ENCODE measurements at places on chromosomes 4 and X. TPM values are rescaled to one million over a fixed set of nuclear protein-coding genes. Genes with fewer than 3 reads are reported as not detected.

- no peak for DNase-seq
These were observed 210.7 kb downstream of the PPP3CA start for GRCh38 chr4:101136373-101137370.

GRCh38 chr4:113643505-113643904, 118.0 kb downstream of the CAMK2D start:
- no peak for DNase-seq

HPSE gene
- 1.2 TPM for total RNA-seq

SYTL4 gene
- total RNA-seq: 38.9 TPM

GRCh38 chrX:150573702-150574101, 5.3 kb downstream of the MTM1 start:
- no peak for DNase-seq

SRPX gene
- total RNA-seq: 10.9 TPM

GLRB gene
- 91.8 TPM for total RNA-seq

GRCh38 chr4:39565878-39566600, 38.8 kb upstream of the UGDH start:
- DNase-seq: no peak

PABPC5 gene
- total RNA-seq: 4.4 TPM

LEF1 gene
- 7.1 TPM for total RNA-seq

HHIP gene
- total RNA-seq: 71.3 TPM

GRCh38 chrX:133250184-133251100, 32.3 kb upstream of the TFDP3 start:
- no peak for DNase-seq

All from dorsolateral prefrontal cortex (tissue), 122 donors.